Endodermal cell (in vitro differentiated cells): ENCODE measurements at places on chromosomes 4 and X.

GRCh38 chrX:10833299-10834169 is 213.1 kb upstream of the MID1 start:
- peak; percentile 71 for DNase-seq
- H3K4me3 ChIP-seq, result no peak overlapping the region
- H3K4me1 ChIP-seq, result no peaks in the 10 kb centered on the region
- peak overlapping the region; percentile 16 for H3K27ac ChIP-seq
- no peaks in the 10 kb centered on the region for H3K36me3 ChIP-seq
- H3K27me3 ChIP-seq, result no peaks in the 10 kb centered on the region

GRCh38 chr4:51842167-51842553 is 793 bp upstream of the DCUN1D4 start:
- H3K4me3 ChIP-seq, result peak overlapping the region; percentile 97
- H3K27ac ChIP-seq, result peak overlapping the region; percentile 86
- H3K36me3 ChIP-seq, result peaks cover 6% of the 10 kb centered on the region
- DNase-seq, result no peak
- peaks cover 26% of the 10 kb centered on the region for H3K27me3 ChIP-seq

GRCh38 chrX:142938793-142939192 is 86.9 kb upstream of the SPANXN4 start:
- H3K4me3 ChIP-seq, result no peak overlapping the region
- no peak overlapping the region for H3K27ac ChIP-seq
- H3K4me1 ChIP-seq, result no peaks in the 10 kb centered on the region
- no peaks in the 10 kb centered on the region for H3K27me3 ChIP-seq

- peaks cover 64% of the 10 kb centered on the region for H3K36me3 ChIP-seq
- H3K4me3 ChIP-seq, result no peak overlapping the region
- H3K27me3 ChIP-seq, result no peaks in the 10 kb centered on the region
- DNase-seq, result peak; percentile 66
- H3K27ac ChIP-seq, result no peak overlapping the region
These were observed 13.9 kb downstream of the TMEM165 start for GRCh38 chr4:55409468-55410171.

- peaks cover 25% of the 10 kb centered on the region for H3K4me1 ChIP-seq
- peak; percentile 75 for DNase-seq
- peak overlapping the region; percentile 51 for H3K4me3 ChIP-seq
- peaks cover 12% of the 10 kb centered on the region for H3K27me3 ChIP-seq
These were observed 31.2 kb upstream of the NSUN7 start for GRCh38 chr4:40718586-40718985.

- no peak for DNase-seq
- H3K27ac ChIP-seq, result no peak overlapping the region
- no peak overlapping the region for H3K4me3 ChIP-seq
- H3K4me1 ChIP-seq, result no peaks in the 10 kb centered on the region
- H3K27me3 ChIP-seq, result no peaks in the 10 kb centered on the region
These were observed 31.5 kb downstream of the GPR174 start for GRCh38 chrX:79176028-79176427.

DNA sequence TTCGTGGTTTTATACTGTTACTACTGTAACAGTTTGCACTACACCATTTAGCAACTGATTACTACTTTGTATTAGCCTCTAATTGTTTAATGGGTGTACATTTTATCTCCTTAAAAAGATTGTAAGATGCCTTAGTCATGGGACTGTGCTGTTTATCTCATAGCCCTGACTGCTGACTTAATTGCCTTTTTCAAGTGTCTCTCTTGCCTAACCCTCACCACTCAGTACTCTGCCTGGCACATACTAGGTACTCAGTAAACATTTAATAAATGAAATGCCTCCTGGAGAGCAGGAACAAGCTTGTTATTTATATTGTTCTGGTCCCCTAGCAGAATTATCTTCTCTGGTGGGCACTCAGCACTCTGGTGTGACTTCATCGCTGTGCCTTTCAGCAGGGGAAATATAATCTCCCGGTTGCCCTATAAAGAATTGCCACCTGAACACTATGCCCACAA is 1.7 kb upstream of the STIM2 start:
- H3K27ac ChIP-seq, result no peak overlapping the region
- H3K27me3 ChIP-seq, result no peaks in the 10 kb centered on the region
- H3K4me3 ChIP-seq, result peak overlapping the region; percentile 96
- H3K36me3 ChIP-seq, result no peaks in the 10 kb centered on the region
- DNase-seq, result no peak

DNA sequence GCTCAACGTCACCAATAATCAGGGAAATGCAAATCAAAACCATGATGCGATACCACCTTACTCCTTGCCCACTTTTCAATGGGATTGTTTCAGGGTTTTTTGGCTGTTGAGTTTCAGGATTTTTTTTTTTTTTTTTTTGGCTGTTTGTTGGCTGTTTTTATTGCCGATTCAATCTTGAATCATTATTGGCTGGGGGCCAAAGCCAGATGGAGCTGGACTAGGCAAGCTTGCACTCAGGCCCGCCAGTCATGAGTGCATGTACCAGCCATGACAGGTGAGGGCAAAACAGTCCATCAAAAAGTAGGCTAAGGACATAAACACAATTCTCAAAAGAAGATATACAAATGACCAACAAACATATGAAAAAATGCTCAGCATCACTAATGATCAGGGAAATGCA is 13.3 kb downstream of the YIPF7 start:
- DNase-seq, result no peak
- H3K36me3 ChIP-seq, result no peaks in the 10 kb centered on the region
- H3K27ac ChIP-seq, result no peak overlapping the region
- H3K4me1 ChIP-seq, result no peaks in the 10 kb centered on the region
- peaks cover 8% of the 10 kb centered on the region for H3K27me3 ChIP-seq
- H3K4me3 ChIP-seq, result no peak overlapping the region

GRCh38 chrX:63739885-63740284 is 45.1 kb downstream of the ARHGEF9 start:
- no peaks in the 10 kb centered on the region for H3K36me3 ChIP-seq
- no peak overlapping the region for H3K27ac ChIP-seq
- H3K4me1 ChIP-seq, result no peaks in the 10 kb centered on the region
- H3K27me3 ChIP-seq, result no peaks in the 10 kb centered on the region
- H3K4me3 ChIP-seq, result no peak overlapping the region
- peak; percentile 50 for DNase-seq

- no peaks in the 10 kb centered on the region for H3K4me1 ChIP-seq
- H3K4me3 ChIP-seq, result no peak overlapping the region
- H3K27ac ChIP-seq, result no peak overlapping the region
- peak; percentile 69 for DNase-seq
- no peaks in the 10 kb centered on the region for H3K36me3 ChIP-seq
- no peaks in the 10 kb centered on the region for H3K27me3 ChIP-seq
These were observed 606.5 kb downstream of the MAGEB5 start for GRCh38 chrX:26822448-26822847.

GRCh38 chr4:145623831-145624230 is 4.6 kb downstream of the MMAA start:
- peaks cover 11% of the 10 kb centered on the region for H3K4me1 ChIP-seq
- no peak for DNase-seq
- no peaks in the 10 kb centered on the region for H3K27me3 ChIP-seq
- no peak overlapping the region for H3K27ac ChIP-seq

GRCh38 chr4:74006009-74006476 is 7.6 kb upstream of the CXCL5 start:
- no peaks in the 10 kb centered on the region for H3K27me3 ChIP-seq
- no peak overlapping the region for H3K27ac ChIP-seq
- H3K4me3 ChIP-seq, result no peak overlapping the region
- no peak for DNase-seq
- no peaks in the 10 kb centered on the region for H3K36me3 ChIP-seq
- H3K4me1 ChIP-seq, result no peaks in the 10 kb centered on the region

GRCh38 chrX:102155806-102156179 is at the start of gene BEX5:
TSS of gene BEX5 (minus strand) at chrX:102155977. CDS start at chrX:102154265, 1,712 bp downstream.
- no peak within 1 kb of the TSS for H3K27ac ChIP-seq
- H3K27me3 ChIP-seq, result no peaks in the 10 kb centered on the region
- peak; percentile 88 for DNase-seq
- no peaks in the 10 kb centered on the region for H3K36me3 ChIP-seq

DNA sequence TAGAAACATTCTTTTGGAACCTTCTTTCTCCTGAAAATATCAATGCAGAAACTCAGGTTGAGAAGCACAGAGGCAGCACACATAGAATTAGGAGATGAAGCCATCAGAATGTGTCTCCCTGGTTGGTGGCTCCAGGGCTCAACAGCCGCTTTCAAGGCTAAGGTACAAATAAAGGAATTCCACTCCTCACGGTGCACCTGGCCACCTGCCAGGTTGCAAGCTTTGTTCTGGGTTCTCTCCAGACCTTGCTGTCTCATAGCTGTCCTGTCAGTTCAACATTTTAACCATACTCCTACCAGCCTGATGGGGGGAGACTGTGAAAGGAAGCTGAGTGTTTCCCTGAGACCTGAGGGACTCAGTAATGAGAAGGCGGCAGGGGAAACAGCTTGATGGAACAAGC is 96.3 kb upstream of the HPF1 start:
- H3K27ac ChIP-seq, result no peak overlapping the region
- H3K4me3 ChIP-seq, result no peak overlapping the region
- H3K27me3 ChIP-seq, result no peaks in the 10 kb centered on the region
- H3K36me3 ChIP-seq, result no peaks in the 10 kb centered on the region
- H3K4me1 ChIP-seq, result peaks cover 13% of the 10 kb centered on the region

- H3K4me1 ChIP-seq, result no peaks in the 10 kb centered on the region
- H3K27me3 ChIP-seq, result no peaks in the 10 kb centered on the region
- H3K36me3 ChIP-seq, result no peaks in the 10 kb centered on the region
- no peak for DNase-seq
- H3K4me3 ChIP-seq, result no peak overlapping the region
These were observed 77.1 kb downstream of the ZFYVE28 start for GRCh38 chr4:2341261-2341841.

DNA sequence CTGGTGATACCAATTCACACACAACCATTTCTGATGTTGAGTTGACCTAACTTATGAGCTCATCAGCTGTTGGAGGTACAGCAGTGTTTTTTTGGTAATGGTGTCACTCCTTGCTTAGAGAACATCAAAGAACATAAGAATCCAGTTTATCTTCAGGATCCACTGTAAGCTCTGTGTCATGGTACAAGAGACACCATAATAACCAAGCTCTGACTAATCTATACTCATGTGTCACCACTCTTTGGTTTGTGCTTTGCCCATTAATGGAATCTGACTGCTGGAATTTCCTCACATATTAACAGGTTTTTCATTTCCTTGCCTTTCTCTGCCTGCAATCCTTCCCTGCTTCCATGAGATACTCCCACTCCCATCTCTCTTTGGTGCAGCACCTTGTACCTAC is 735.1 kb upstream of the LCORL start:
- no peaks in the 10 kb centered on the region for H3K4me1 ChIP-seq
- no peak overlapping the region for H3K27ac ChIP-seq
- no peaks in the 10 kb centered on the region for H3K27me3 ChIP-seq
- no peaks in the 10 kb centered on the region for H3K36me3 ChIP-seq
- no peak for DNase-seq

DNA sequence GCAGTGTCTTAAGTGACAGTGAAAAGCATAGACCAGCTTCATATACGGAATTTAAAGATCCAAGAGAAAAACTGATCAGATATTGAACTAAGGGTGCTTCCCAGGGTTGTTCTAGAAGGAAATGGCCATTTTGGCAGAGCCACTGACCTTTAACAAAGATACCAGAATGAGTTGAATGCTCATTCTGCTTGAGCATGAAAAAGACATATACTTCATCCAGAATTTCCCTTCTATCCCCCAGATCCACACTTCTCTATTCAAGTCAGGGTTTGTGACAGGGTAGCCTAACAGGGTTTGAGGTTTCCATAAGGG is 45.6 kb upstream of the FAM9C start:
- DNase-seq, result no peak
- H3K36me3 ChIP-seq, result no peaks in the 10 kb centered on the region
- H3K4me1 ChIP-seq, result no peaks in the 10 kb centered on the region
- peaks cover 7% of the 10 kb centered on the region for H3K27me3 ChIP-seq
- no peak overlapping the region for H3K4me3 ChIP-seq
- no peak overlapping the region for H3K27ac ChIP-seq

GRCh38 chrX:131577999-131578734 is 34.3 kb downstream of the OR13H1 start:
- H3K27me3 ChIP-seq, result no peaks in the 10 kb centered on the region
- no peaks in the 10 kb centered on the region for H3K4me1 ChIP-seq
- DNase-seq, result no peak
- H3K4me3 ChIP-seq, result peak overlapping the region; percentile 95
- no peaks in the 10 kb centered on the region for H3K36me3 ChIP-seq

DNA sequence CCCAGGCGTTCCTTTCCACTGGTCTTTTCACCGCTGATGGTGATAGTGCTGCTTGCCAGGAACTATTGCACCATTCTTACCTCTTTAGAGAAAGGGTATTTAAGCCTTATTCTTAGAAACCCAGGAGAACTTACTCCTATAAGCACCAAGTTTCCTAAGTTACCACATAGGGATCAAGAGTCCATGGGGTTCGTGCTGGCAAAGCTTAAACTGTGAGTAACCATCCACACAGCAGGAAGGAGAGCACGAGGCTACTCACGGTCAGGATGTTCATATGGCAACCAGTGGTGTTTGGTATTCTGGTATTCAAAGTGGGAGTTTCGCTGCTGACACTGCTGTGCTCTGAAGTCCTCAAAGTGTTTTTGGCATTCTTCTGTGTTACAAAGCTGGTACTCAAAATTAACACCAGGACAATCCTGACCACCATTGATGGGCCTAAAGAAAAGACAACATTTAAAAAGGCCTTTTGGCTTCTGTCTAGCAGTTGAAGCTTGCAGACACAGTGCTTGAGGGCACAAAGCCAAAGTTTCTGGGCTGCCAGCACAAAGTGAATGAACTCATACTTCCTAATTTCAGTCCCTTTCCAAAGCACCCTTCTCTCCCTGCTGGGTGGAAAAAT is 256.9 kb downstream of the ADAMTS3 start:
- H3K4me1 ChIP-seq, result no peaks in the 10 kb centered on the region
- H3K36me3 ChIP-seq, result no peaks in the 10 kb centered on the region
- DNase-seq, result peak; percentile 75
- no peaks in the 10 kb centered on the region for H3K27me3 ChIP-seq
- H3K4me3 ChIP-seq, result no peak overlapping the region

- no peak overlapping the region for H3K4me3 ChIP-seq
- no peak overlapping the region for H3K27ac ChIP-seq
- H3K4me1 ChIP-seq, result peaks cover 8% of the 10 kb centered on the region
- no peak for DNase-seq
These were observed 134.2 kb downstream of the SHROOM3 start for GRCh38 chr4:76569225-76569624.

GRCh38 chr4:62543002-62543401 is 1342.9 kb downstream of the ADGRL3 start:
- no peak overlapping the region for H3K4me3 ChIP-seq
- no peak overlapping the region for H3K27ac ChIP-seq
- H3K36me3 ChIP-seq, result no peaks in the 10 kb centered on the region
- no peak for DNase-seq
- H3K4me1 ChIP-seq, result no peaks in the 10 kb centered on the region

DNA sequence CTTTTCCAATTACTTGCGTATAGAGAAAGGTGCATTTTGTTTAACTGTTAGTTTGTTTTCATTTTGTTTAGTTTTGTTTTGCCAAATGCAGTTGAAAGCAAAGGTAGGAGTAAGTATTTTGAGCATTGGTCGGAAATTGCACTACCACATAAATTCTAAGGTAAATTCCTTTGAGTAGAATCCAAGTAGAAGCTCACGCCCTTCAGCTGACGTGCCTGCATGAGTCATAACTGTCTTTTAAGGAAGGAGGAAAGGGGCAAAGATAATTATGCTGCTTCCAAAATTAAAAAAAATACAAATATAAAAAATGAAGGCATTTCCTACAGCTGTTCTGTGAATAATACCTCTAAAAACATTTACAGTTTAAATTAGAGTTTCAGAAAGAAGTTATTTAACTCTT is 110.2 kb upstream of the MYOZ2 start:
- H3K4me1 ChIP-seq, result no peaks in the 10 kb centered on the region
- no peaks in the 10 kb centered on the region for H3K27me3 ChIP-seq
- no peaks in the 10 kb centered on the region for H3K36me3 ChIP-seq
- H3K27ac ChIP-seq, result no peak overlapping the region
- no peak for DNase-seq
- H3K4me3 ChIP-seq, result no peak overlapping the region
